Activated gamma-delta T cell treated with anti-CD3 and anti-CD28 coated beads, Interleukin-2, amount 50 U/mL, for 16 hours (primary cell): ENCODE measurements at places on chromosomes 16 and 17.

DNA sequence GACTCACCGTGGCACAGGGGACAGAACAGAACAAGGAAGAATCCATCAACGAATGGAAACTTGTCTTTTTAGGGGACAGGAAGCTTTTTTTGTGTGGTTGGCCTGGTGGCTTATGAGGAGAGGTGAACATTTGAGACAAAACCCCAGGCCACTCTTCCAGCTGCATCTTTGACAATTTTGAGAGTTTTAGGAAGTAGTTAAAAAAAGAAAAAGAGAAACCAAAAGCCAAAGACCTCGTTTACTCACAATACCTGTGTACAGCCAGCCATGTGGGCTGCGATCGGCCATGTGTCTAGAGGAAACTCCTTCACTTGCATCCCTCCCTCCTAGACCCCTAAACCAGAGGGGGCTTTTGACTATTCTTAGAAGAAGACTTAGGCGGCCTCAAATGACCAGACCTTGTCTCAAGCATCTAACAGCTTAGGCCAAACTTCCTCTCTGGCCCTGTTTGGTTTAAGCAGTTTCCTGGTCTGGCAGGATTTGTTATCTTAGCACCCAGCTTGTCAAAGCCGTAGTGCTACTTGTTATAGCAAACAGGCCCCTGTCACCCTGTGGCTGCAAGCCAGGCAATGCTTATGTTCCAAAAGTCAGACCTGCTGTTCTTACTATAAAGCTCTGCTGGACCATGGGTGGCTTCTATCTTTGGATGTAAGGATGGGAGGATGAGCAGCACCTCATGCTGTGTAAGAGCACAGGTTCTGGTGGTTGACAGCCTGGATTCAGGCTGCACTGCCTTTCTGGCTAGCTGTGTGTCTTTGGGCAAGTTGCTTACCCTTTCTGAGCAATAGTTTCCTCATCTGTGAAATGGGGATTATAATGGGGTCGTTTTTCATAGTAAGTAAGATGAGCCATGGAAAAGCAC is 17.7 kb downstream of the KSR1 start:
- DNase-seq: peak; percentile 67

DNA sequence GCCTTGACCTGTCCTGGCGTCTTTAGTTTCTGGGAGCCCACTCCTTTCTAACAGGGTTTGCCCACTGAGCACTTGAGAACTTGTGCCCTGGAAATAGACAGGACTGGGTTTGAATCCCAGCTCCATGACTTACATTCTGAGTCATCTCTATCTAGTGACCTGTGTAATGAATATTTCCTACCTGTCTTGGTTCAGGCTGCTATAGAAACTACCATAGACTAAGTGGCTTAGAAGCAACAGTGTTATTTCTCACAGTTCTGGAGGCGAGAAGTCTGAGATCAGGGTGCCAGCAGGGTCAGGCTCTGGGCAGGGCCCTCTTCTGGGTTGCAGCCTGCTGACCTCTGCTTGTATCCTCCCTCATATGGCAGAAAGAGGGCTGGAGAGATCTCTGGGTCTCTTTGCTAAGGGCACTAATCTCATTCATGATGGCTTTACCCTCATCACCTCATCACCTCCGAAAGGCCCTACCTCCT is 110.7 kb upstream of the DHX40 start:
- DNase-seq: no peak

DNA sequence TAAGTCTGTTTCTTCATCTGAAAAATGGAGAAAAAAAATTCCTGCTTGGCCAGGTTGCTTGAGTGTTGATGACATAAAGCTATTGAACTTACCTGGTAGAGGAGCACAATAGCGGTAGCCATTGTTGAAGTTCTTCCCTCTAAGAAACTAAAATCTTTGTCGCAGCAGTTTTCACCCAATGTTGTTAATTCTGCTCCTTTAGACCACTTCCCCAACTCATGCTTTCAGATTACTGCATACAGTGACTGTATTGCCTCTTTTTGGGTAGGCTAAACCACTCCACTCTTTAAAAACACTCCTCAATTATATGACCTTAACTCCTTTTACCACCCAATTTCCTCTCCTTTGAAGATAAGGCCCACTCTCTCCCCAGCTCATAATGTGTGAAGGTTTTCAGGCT is 35.7 kb upstream of the CCL2 start:
- no peak for DNase-seq

GRCh38 chr17:2955931-2956582 is 107.3 kb downstream of the OR1D5 start:
- no peak for DNase-seq

DNA sequence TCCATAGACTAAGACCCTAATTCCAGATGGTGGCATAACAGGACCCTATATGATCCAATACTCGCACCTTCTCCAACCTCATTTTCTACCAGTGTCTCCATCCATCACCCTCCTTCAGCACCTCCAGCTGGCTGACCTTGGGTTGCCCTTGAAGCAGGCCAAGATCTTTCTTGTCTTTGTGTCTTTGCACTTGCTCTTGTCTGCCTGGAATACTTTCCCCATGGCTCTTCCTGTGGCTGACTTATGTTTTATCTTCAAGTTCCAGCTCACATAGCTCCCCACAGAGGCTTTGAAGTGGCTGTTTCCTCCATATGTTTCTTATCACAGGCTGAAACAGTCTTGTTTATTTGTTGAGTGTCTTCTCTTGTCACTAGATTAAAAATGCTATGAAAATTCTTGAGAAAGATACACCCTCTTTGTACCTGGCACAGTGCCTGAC is 29.6 kb upstream of the MMD start:
- DNase-seq: no peak

DNA sequence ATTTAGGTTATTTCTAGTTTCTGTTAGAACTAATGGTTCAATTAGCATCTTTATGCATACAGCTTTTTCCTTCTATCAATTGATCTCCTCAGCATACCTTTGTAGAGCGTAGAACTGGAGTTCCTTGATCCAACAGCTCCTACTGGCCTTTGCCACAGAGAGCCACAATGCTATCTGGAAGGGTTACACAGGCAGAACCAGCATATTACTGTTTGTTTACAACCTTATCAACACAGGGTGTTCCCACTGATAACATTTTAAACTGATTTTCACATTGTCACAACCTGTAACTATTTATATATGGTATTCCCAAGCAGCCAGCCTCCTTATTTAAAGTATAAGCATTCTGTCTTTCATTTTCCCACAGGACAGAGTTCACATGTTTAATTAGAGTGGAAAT is 382.2 kb downstream of the MAF start:
- DNase-seq: no peak

GRCh38 chr16:87326151-87326571 is 9.0 kb upstream of the C16orf95 start:
- no peak for DNase-seq

DNA sequence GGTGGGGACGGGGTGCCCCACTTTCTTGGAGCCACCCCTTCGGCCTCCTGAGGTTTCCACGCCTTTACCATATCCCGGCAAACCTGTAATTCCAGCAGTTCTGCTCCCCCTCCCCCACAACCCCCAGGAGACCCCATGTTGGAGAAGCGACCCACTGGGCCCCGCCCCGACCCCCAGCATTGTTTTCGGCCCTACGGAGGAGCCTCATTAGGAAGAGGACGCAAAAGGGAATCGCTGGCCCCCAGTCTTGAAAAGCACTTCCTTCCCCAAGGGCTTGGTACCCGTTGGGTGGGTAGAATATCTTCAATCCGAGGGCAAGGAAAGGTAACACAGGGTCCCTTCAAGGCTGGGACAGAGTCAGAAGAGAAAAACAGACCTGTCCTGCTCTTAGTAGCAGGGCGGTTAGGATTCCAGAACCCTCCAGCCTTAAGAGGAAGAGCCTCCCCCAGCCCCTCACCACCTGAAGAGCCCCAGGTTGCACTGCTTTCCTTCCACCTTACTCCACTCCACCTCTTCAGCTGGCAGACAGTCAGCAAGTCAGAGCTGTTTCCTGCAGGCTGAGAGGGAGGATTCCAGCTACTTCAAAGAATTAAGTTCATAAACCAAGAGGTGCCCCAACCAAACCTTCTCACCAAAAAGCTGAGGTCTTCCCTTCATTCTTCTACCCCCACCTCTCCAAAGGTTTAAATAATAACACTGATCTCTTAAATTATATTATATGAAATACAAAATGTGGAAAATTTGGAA is 803 bp upstream of the TLCD2 start:
- DNase-seq: no peak

DNA sequence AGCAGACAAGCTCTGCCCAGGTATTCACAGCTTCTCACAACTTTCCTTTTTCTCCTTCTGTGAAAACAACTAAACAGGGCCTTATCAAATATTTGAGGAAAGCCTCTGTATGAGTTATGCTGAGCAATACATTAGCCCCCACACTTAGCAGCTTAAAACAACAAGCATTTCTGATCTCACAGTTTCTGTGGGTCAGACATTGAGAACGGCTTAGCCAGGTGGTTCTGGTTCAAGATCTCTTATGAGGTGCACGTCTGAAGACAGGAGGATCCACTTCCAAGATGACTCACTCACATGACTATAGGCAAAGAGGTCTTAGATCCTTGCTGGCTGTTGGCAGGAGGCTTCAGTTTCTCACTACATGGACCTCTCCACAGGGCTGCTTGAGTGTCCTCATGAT is 181.4 kb upstream of the WSCD1 start:
- no peak for DNase-seq

DNA sequence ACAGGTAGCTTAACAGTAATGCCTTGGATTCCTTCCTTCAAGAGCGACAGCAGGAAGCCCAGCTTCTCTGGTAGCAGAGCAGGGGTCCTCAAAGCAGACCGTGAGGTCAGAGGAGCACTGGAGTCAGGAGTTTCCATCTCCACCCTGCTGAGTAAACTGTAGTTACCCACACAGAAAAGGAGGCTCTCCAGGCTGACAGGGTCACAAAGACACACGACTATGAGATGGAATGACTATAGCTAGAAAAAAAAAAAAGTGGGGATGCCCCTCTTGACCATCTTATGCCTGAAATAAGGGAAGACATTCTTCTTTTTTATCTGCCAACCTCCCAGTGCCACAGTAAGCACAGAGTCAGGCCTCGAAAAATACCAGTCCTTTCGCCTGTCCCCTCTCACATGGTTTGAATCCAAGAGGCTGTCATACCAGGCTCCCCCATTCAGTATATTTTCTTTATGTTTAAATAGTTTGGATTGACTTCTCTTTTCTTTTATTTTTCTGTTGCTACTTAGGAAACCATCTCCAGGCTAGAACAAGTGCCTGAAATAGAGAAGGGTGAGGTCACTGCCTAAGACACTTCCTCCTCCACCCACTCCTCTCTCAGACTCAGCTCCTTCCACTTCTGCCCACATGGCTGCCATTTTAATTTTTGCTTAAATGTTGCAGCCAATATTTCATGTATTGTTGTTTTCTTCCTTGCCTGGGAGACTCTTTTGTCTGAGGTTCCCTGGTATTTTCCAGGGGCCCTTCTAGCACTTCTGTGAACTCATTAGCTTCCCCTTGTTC is 707.4 kb downstream of the MAF start:
- DNase-seq: no peak

GRCh38 chr16:28280881-28281836 is 11.2 kb upstream of the SBK1 start:
- no peak for DNase-seq

DNA sequence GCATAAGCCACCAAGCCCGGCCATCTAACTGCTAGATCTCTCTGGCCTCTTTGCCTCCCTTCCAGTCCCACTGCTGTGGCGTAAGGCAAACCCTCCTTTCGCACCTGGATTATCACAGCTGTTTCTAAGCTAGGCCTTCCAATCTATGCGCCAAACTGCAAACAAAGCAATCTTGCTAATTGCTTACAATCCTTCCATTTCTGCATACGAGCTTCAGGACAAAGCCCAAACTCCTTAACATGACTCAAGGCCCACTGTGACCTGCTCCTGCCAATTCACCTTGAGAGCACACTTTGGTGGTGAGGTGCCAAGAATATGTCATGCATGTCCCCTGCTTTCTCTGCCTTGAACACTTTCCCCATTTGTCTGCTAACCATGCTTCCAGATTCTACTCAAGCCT is 6.0 kb upstream of the ARL5C start:
- DNase-seq: no peak

DNA sequence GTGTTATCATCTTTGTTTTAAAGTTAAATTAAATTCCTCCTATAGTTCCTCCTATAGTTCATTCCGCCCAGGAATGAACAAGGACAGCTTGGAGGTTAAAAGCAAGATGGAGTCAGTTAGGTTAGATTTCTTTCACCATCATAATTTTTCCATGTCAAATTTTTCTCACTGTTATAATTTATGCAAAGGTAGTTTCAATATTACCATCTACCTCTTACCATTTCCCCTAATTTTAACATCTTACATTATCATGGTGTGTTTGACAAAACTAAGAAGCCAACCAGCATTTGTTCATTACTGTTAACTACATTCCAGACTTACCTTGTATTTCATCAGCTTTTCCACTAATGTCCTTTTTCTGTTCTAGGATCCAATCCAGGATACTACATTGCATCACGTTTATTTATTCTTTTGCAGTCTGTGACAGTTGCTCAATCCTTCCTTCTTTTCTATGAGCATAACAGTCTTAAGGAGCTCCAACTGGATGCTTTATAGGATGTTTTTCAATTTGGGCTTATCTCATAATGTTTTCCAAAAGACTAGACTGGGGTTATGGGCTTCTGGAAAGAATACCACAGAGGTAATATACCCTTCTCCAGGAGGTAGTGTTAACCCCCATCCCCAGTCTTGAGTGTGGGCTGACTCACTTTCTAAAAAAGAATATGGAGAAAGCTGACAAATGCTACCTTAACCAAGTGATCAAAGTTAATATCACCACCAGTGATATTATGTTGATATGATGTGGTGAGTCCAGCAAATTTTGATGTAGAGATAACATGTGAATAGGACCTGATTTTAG is 158.5 kb downstream of the PPM1E start:
- DNase-seq: no peak

DNA sequence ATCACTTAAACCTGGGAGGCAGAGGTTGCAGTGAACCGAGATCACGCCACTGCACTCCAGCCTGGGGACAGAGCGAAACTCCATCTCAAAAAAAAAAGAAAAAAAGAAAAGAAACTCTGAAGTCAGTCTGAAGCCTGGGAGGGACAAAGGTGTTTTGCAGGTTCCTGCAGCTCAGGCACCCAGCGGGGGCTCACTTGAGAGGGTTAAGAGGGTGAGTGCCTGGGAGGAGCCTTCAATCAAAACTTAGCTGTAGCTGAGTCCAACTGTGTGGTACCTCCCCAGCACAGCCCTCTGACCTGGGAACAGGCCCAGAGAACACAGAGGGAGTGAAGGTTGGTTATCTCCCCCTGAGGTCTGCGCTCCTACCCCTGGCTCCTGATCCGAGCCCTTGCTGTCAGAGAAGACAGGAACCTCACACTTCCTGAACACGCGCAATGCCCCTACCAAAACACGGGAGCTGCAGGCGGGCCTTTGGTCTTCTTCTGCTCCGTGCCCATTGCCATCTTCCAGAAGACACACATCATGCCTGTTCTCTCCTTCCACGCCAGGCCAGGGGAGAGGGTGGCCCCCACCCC is 20.4 kb upstream of the ZC3H18 start:
- no peak for DNase-seq
